ENCODE measurements at places on chromosomes 7 and 10. TPM values are rescaled to one million over a fixed set of nuclear protein-coding genes. Genes with fewer than 3 reads are reported as not detected.
A peak's percentile ranks its signal among the peaks of the same experiment; 100 is the strongest.

Gene BAIAP2L1
- 19.3 TPM for total RNA-seq

DNA sequence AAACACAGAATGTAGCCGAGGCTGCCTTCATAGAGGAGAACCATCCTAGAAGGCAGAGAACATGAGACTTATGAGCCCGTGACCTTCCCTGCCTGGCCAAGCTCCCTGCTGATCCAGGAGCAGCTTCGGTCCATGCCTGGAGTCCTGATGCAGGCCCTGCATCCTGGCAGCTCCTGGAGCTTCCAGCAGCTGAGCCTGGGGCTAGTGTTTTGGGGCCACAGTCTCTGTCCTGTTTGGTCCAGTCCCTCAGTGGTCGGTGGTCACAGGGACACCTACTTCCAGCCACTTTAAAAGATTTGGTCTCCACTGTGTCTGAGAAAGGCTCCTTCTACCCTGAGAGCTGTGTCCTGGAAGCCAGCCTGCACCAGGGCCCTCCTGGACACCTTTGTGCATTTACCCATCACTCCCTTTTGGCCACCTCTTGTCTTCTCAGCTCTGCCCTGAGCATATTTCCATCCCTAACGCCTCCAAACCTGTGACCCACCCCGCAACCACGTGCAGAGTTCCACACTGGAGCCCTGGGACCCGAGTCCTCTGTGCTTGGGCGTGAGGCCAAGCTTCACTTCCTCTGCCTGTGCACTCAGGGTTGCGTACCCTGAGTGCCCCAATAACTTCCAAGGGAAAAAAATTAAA, 315.2 kb upstream of the ZNF32 start:
- DNase-seq: no peak

- DNase-seq: peak; percentile 32
These were observed 135.0 kb downstream of the CDH23 start for GRCh38 chr10:71531485-71532446.

Gene PTN
- total RNA-seq: 114 TPM

GRCh38 chr7:1990001-1990670, 242.6 kb downstream of the MAD1L1 start:
- DNase-seq: no peak

- DNase-seq: no peak
These were observed 126.6 kb downstream of the PTPN20 start for GRCh38 chr10:47037654-47038425.

- peak; percentile 34 for DNase-seq
These were observed 48.8 kb upstream of the EXOC6 start for GRCh38 chr10:92799568-92799967.

Gene ABCC2
- total RNA-seq: 6.1 TPM

Gene STK32C
- total RNA-seq: 0.71 TPM

Gene ELN
- total RNA-seq: 26.2 TPM

Gene CPVL
- 0.64 TPM for total RNA-seq

- no peak for DNase-seq
These were observed 186.0 kb upstream of the MGMT start for GRCh38 chr10:129280908-129281586.

DNA sequence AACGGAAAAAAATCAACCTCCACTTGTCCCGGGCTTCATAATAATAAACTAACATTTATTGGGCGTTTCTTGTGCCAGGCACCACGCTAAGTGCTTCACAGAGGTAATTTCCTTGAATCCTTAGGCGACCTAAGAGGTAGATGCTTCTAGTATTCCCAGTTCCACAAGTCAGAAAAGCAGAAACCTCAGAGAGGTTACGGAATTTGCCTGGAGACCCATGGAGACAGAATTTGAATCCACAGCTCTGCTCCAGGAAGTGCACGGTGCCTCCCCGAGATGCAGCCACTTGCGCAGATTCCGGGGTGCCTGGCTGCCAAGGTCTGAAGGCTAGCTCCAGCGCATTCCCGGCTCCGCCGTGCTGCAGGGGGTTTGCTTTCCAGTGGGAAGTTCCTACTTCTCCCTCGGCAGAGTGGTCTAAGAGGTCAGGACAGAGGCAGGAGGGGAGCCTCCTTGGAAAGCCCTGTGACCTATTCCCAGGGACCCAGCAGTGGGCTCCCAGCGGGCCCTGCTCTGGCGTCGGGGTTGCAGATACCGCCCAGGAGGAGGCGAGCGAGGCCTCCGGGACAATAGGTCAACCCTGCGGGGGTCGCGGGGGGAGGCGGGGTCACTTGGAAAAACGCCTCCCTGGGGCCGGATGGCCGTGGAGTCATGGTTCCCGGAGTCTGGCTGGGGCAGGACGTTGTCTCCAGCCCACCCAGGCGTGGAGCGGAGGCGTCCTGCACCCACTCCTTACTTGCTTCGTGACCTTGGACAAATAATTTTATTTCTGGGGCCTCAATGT, 10.1 kb upstream of the NKX2-3 start:
- no peak for DNase-seq

DNA sequence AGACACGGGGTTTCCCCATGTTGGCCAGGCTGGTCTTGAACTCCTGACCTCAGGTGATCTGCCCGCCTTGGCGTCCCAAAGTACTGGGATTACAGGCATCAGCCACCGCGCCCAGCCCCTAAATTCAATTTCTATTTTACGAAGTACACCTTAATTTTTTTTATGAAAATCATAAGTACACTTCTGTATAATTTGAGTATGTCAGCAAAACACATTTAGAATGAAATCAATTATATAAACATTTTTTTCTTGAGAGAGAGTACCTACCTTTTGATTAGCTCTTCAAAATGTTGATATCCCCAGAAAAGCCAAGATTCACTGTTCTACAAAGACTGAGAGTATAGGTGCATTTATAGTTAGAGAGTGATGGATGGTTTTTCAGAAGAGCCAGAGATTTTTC, 20.5 kb upstream of the ITGA8 start:
- no peak for DNase-seq

GRCh38 chr7:98827258-98827657, 42.6 kb downstream of the TMEM130 start:
- no peak for DNase-seq

DNA sequence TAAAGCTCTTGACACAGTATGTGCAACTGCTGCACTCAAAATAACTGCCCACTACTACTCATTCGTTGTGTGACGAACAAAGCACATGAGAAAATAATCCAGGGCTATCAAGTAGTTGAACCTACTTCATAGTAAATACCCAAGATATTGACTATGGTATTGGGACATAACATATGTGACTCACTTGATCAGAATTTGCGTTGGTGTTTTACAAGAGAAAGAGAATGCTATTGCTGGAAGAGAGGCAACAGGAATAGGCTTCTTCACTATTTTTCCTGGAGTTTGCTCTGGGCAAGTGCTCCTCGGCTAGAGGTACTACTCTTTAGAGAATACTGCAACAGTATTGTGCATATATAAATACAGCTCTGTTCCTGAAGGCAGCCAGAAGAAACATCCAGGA, 2.5 kb downstream of the DGKB start:
- no peak for DNase-seq

DNA sequence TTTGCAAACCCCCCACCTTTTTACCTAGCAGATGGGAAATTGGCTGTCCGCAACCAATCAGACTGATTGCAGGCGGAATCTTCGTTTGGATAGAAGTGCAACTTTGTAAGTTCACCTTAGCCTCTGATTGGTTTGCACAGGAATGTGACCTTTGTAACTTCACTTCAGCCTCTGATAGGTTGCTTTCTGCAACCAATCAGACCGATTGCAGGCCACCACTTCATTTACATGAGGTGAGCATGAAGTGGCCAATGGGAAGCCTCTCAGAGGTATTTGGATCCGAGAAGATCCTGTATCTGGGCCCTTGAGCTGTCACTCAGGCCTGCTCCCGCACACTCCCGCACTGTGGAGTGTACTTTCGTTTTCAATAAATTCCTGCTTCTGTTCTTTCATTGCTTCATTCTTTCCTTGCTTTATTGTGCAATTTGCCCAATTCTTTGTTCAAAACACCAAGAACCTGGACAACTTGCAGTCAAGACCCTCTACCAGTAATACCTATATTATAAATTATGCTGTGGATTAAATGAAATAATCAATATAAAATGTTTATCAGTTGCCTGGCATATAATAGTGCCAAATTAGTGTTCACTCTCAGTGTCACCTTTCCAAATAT, 491.4 kb downstream of the PLXNA4 start:
- DNase-seq: peak; percentile 62

Gene C7orf57
- 0.62 TPM for total RNA-seq

Gene ZNF736
- total RNA-seq: 6.5 TPM

Gene RHOBTB1
- total RNA-seq: 5.5 TPM

- DNase-seq: no peak
These were observed 253.3 kb downstream of the SEMA3A start for GRCh38 chr7:83941300-83941699.
